CD14-positive monocyte (primary cell): ENCODE measurements at places on chromosomes 4 and X. TPM values are rescaled to one million over a fixed set of nuclear protein-coding genes. Genes with fewer than 3 reads are reported as not detected.

The TCEAL2 gene
- polyA plus RNA-seq, result not detected

The OCIAD2 gene
- 1.0 and 2.1 TPM in 2 replicates for polyA plus RNA-seq

The NHS gene
- 1.3 TPM for polyA plus RNA-seq

The CORIN gene
- 0.01 and 0.03 TPM in 2 replicates for polyA plus RNA-seq
